ENCODE measurements at places on chromosomes 1 and 21. TPM values are rescaled to one million over a fixed set of nuclear protein-coding genes. Genes with fewer than 3 reads are reported as not detected.

DNA sequence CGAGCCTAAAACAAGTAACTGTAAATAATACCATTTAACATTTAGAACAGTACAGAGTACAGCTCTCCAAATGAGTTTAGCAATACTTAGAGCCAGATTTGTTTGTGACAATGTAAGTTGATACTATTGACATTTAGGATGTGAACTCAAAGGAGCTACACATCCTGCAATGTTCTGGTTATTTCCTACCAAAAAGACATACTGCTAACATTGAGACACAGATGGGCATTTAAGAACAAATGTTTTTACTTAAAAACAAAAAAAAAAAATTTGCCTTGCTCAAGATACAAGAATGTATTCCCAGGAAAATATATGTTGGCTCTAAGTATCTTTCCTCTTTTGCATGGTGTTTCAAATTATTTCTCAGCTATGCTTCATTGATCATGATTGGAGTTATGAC, 1464.8 kb upstream of the PRMT6 start:
- no peaks in the 10 kb centered on the region for H3K4me1 ChIP-seq
- H3K4me3 ChIP-seq: no peak overlapping the region
- no peaks in the 10 kb centered on the region for H3K27me3 ChIP-seq
- no peak overlapping the region for H3K27ac ChIP-seq
- no peak for DNase-seq

- peaks cover 65% of the 10 kb centered on the region for H3K4me1 ChIP-seq
- peaks cover 13% of the 10 kb centered on the region for H3K36me3 ChIP-seq
- no peaks in the 10 kb centered on the region for H3K27me3 ChIP-seq
- no peak overlapping the region for H3K27ac ChIP-seq
- no peak overlapping the region for H3K4me3 ChIP-seq
Observed at GRCh38 chr1:42311897-42312296, 23.1 kb downstream of the FOXJ3 start.

DNA sequence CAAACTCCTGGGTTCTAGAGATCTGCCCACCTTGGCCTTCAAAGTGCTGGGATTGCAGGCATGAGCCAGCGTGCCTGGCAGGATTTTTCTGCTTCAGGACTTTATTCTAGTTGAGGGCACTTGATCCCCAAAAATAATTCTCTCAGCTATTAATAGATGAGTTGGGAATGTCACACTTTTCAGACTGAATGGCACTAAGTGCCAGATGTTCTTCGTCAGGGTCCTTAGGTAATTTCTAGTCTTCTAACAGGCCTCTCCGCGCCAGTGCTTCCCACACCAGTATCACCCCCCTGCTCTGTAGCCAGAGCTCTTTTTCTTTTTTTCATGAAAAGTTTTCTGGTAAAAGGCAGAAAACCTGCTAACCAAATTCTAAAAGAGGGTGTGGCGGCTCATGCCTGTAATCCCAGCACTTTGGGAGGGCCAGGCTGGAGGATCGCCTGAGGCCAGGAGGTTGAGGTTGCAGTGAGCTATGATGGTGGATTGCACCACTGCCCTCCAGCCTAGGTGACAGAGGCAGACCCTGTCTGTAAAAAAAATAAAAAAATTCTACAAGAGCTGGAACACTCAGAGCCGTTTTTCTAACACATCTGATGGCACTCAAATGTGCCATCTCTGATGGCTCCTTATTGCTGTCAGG, 6.1 kb upstream of the SARS1 start:
- no peak overlapping the region for H3K27ac ChIP-seq
- no peaks in the 10 kb centered on the region for H3K36me3 ChIP-seq
- peaks cover 5% of the 10 kb centered on the region for H3K4me1 ChIP-seq
- H3K4me3 ChIP-seq: no peak overlapping the region
- peaks cover 1% of the 10 kb centered on the region for H3K27me3 ChIP-seq
- no peak for DNase-seq

DNA sequence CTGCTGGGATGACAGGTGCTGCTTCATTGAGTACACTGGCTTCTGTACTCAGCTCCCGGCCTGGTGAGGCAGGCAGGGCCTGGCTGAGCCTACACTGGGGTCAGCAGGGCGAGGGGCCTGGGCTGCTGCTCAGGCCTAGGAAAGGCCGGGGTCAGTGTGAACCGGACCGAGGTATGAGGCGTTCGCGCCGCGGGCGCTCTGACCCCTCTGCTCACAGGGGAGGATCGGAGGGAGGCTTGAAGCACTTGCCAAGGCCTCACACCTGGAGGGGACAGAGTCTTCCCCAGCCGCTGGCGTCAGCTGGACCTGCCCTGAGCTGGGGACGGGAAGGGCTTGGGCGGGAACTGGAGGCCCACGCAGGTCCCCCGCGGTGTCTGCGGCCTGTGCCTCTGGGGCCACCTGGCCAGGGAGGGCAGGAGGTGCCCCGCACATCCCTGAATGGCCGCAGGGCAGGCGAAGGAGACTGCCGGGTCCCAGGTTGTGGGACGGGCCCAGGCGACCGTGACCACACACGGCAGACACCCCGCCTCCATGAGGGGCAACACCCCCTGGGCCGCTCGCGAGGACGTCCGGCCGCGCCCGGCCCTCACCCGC, 466 bp downstream of the PEX10 start:
- H3K27ac ChIP-seq: peak overlapping the region; percentile 89
- H3K36me3 ChIP-seq: peaks cover 2% of the 10 kb centered on the region
- H3K4me3 ChIP-seq: peak overlapping the region; percentile 90
- H3K4me1 ChIP-seq: peaks cover 34% of the 10 kb centered on the region
- DNase-seq: no peak
- H3K27me3 ChIP-seq: no peaks in the 10 kb centered on the region

DNA sequence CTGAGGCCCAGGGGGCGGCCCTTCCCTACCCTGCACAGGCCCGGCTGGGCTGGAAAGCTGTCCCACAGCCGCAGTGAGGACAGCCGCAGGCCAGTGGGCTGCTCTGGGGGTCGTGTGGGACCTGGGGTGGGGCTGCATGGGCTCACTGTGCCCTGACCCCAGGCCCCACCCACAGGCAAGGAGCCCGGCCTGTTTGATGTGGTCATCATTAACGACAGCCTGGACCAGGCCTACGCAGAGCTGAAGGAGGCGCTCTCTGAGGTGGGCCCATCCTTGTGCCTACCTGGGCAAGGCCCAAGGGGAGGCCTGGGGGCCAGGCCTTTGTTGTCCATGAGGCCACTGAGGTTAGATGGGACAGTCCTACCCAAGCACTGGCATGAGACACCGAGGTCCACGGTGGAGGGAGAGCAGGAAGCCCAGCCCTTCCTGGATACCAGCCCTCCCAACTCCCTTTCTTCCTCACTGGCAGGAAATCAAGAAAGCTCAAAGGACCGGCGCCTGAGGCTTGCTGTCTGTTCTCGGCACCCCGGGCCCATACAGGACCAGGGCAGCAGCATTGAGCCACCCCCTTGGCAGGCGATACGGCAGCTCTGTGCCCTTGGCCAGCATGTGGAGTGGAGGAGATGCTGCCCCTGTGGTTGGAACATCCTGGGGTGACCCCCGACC, 1.4 kb upstream of the GJC2 start:
- H3K36me3 ChIP-seq: no peaks in the 10 kb centered on the region
- no peak for DNase-seq
- no peak overlapping the region for H3K4me3 ChIP-seq
- H3K27me3 ChIP-seq: no peaks in the 10 kb centered on the region
- H3K4me1 ChIP-seq: peaks cover 9% of the 10 kb centered on the region

The ZNF648 gene
- total RNA-seq: not detected

The NUDT4B gene
- 1.2 TPM for total RNA-seq

The ZNF593OS gene
- not detected for total RNA-seq

DNA sequence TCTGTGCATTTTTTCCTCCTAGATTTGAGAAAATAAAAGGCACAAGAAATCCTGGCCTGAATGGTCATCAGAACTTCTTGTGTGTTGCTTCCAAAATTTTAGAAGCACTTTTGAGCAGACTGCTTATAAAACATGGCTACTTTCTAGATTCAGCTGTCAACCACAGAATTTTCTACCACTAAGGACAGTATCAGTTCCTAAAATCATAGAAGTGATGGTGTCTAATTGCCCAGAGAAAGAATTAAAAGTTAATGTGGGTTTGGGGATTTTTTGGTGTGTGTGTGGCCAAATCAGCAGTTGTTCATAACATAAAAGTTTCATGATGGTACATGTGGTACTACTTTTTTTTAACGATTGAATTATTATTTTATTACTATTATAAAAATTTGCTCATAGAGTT, 171.4 kb upstream of the SNX7 start:
- DNase-seq: no peak
- H3K27ac ChIP-seq: no peak overlapping the region
- no peaks in the 10 kb centered on the region for H3K4me1 ChIP-seq
- no peaks in the 10 kb centered on the region for H3K36me3 ChIP-seq

GRCh38 chr1:176752505-176752904, 289.5 kb downstream of the PAPPA2 start:
- no peaks in the 10 kb centered on the region for H3K27me3 ChIP-seq
- H3K4me3 ChIP-seq: no peak overlapping the region
- no peaks in the 10 kb centered on the region for H3K4me1 ChIP-seq
- DNase-seq: no peak
- H3K36me3 ChIP-seq: no peaks in the 10 kb centered on the region

The LHX8 gene
- total RNA-seq: not detected

GRCh38 chr1:35461966-35462651, 95.1 kb downstream of the KIAA0319L start:
- no peak for DNase-seq
- H3K4me1 ChIP-seq: peaks cover 39% of the 10 kb centered on the region

DNA sequence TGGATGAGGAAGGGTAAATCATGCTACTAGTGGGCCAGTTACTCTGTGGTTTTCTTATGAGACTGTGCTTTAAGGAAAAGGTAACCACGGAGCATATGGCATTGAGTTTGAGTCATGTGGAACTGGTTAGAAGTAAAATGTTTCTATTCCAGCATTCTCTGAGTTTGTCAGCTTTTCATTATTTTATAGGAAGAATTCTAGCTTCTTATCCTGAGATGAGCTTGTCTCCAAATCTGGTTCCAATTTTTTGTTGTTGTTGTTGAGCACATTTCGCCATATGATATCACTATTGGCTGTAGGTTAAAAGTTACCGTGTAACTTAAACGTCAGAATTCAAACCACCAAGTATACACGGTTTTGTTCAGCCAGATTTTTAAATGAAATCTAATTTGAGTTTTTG, 69.9 kb downstream of the ATF6 start:
- no peaks in the 10 kb centered on the region for H3K4me1 ChIP-seq
- H3K27ac ChIP-seq: no peak overlapping the region
- peaks cover 33% of the 10 kb centered on the region for H3K36me3 ChIP-seq
- H3K4me3 ChIP-seq: no peak overlapping the region
- H3K27me3 ChIP-seq: no peaks in the 10 kb centered on the region

- H3K4me1 ChIP-seq: no peaks in the 10 kb centered on the region
- peaks cover 5% of the 10 kb centered on the region for H3K27me3 ChIP-seq
- no peak overlapping the region for H3K27ac ChIP-seq
Observed at GRCh38 chr1:245444147-245444828, 289.5 kb downstream of the KIF26B start.

DNA sequence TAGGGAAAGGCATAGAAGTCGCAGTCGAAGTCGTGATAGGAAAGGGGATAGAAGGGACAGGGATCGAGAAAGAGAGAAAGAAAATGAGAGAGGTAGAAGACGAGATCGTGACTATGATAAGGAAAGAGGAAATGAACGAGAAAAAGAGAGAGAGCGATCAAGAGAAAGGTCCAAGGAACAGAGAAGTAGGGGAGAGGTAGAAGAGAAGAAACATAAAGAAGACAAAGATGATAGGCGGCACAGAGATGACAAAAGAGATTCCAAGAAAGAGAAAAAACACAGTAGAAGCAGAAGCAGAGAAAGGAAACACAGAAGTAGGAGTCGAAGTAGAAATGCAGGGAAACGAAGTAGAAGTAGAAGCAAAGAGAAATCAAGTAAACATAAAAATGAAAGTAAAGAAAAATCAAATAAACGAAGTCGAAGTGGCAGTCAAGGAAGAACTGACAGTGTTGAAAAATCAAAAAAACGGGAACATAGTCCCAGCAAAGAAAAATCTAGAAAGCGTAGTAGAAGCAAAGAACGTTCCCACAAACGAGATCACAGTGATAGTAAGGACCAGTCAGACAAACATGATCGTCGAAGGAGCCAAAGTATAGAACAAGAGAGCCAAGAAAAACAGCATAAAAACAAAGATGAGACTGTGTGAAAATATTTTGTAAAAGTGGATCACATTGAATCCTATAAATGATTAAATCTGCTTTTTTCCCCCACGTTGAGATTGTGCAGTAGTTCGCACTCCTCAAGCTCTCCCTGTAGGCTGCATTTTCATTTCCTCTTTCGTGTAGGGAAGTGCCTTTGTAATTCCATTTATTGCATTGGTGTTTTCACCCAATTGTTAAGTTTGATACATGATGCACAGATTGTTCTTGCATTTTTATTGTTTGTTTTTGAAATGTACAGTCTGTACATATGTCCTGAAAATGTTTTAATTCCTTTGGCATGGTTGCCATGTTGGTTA, 7.5 kb downstream of the PRPF38B start:
- H3K4me3 ChIP-seq: peak overlapping the region; percentile 70
- H3K4me1 ChIP-seq: peaks cover 63% of the 10 kb centered on the region
- DNase-seq: no peak
- peak overlapping the region; percentile 75 for H3K27ac ChIP-seq
- H3K27me3 ChIP-seq: no peaks in the 10 kb centered on the region

DNA sequence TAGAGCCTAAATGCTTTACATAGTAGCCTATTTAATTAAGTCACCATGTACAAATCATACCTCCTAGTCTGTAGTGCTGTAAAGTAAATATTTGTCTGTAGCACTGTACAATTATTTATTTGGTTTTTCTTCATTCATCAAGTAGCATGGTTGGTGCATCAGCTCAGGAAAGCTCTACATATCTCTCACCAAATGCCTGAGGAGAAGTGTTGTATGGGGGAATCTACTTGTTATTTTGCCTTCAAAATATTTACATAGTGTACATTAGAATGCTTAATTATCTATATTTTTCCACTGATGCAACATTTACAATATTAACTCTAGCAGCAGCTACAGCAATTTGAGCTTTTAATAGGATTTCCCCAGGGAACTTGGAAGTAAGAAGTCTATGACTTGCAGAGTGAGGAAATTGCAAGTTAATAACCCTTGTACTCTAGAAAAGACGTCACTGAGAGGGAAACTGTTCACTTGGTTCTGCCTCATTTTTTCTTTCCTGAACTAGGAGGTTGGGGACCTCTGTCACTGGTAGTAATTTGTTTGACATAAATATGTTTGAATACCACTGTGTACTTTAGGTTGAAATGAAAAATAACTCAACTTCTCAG, 207.4 kb downstream of the PDE4B start:
- peaks cover 18% of the 10 kb centered on the region for H3K27me3 ChIP-seq
- no peaks in the 10 kb centered on the region for H3K4me1 ChIP-seq
- H3K36me3 ChIP-seq: no peaks in the 10 kb centered on the region

GRCh38 chr1:197663162-197663953, 111.9 kb downstream of the DENND1B start:
- no peak for DNase-seq
- H3K27me3 ChIP-seq: no peaks in the 10 kb centered on the region
- no peaks in the 10 kb centered on the region for H3K36me3 ChIP-seq
- no peak overlapping the region for H3K4me3 ChIP-seq

The MYBPH gene
- not detected for total RNA-seq

The ADGRB2 gene
- total RNA-seq: 0.13 TPM

DNA sequence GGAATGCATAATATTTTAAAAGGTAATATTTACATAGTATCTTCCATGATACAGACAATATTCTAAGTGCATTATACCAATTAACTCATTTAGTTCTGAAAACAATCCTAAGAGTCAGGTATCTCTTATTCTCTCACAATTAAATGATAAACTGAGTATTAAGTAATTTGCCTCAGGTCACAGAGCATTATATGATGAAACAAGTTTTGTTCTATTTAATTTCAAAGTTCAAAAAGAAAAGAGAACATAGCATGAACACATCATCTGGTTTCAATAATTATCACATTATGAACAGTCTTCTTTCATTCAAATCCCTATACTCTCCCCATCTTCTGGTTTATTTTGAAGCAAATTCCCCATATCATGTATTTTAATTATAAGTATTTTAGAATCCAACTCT, 927.5 kb downstream of the ADGRL2 start:
- no peaks in the 10 kb centered on the region for H3K27me3 ChIP-seq
- H3K4me3 ChIP-seq: no peak overlapping the region
- H3K4me1 ChIP-seq: no peaks in the 10 kb centered on the region
- H3K36me3 ChIP-seq: no peaks in the 10 kb centered on the region
